Right forelimb (tissue), 1 donor: ENCODE measurements at places on chromosomes 12 and 14.

DNA sequence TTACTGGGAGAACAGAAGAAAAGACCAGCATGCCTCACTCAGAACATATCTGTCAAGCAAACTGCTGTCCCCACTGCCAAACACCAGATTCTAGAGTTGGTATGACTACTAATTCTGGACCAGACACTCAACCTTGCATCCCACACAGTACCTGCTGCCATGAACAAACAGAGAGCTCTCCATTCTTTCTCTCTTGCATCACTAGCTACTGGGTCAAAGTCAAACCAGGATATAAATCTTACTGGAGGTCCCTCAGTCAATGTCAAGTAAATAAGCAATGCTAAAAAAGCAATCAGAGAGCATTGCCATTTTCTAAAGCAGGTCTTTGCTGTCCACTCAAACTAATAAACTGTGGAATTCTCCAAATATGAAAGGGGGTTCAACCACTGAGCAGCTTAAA lies 452.4 kb upstream of the SEL1L start:
- no peak for DNase-seq

DNA sequence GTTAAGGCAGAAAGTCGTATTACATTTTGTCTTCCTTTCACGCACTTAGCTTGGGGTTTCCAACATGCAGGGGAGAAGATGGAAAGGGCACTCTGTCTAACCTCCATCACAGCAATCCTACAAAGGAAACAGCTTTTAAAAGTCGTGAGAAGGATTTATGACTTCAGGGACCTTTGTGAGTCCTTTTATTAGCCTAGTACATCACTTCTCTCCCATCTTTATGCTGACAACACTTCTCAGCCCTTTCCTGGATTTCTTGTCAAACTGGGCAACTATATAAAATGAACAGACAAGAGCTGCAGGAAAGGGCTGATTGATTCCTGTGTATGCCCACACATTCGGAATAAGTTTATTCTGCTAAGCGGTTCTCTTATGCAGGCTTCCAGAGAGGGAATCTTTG lies 159.0 kb downstream of the DERA start:
- no peak for DNase-seq

- peak; percentile 87 for DNase-seq
Measured at GRCh38 chr14:68788996-68789820, 3.7 kb downstream of the ZFP36L1 start.

DNA sequence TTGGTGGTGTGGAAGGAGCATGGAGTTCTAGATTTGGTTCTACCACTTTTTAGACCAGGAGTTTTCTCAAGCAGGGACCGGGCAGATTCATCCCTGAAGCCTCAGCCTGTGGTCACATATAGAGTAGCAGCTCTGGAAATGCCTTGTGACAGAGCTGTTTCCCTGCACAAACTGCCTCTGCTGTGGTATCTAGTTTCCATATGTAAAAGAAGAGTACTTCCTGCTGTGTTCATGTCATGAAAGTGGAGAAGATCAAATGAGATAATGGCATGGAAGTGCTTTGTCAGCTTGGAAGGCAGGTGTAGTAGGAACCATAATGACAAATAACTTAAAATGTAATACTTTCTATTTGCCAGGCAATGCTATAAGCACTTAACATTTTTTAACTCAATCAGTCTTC lies 26.1 kb downstream of the OTUB2 start:
- no peak for DNase-seq

GRCh38 chr14:103155010-103155409 lies 31.7 kb downstream of the TNFAIP2 start:
- DNase-seq, result no peak

DNA sequence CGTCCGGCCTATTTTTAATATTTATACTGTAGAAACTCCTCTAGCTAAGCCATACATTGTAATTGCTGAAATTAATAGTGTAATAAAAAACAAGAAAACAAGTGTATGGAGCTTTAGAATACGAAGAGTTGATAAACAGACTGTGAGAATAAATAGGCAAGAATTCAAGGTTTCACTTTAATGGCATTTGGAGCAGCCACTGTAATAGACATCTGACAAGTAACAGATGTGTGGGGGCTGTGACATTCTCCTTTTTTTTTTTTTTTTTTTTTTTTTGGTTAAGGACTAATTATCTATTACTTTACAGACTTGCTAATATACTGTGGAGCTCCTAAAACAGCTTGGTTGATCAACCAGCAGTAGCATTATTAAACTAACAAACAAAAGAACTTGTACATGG lies 42.1 kb upstream of the CFAP54 start:
- DNase-seq, result no peak

- no peak for DNase-seq
Measured at GRCh38 chr14:67500981-67501380, 12.5 kb upstream of the TMEM229B start.

DNA sequence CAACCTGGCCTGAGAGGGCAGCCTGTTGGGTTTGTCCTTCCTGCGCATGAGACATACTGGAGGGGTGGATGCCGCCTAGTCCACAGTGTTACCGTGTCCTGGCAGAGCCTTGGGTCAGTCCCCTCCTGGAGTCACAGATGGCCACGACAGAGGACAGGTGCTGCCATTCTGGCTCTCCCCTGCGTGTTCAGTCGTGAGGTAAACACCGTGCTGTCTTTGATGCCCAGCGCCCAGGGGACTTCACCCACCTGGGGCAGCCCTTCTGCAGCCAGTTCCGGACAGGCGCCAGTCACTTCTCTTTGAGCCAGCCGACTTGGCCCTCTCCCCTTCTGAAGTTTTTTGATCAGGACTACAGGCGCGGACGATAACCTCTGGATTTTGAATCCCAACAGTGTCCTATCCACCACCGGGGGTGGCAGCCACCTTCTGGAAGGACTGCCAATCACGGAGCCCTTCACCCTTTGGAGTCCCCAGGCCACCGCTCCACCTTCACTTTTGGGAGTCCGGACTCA lies 933.0 kb downstream of the DIO2 start:
- DNase-seq, result no peak

- no peak for DNase-seq
Measured at GRCh38 chr12:124994437-124994975, 1.1 kb downstream of the BRI3BP start.

- DNase-seq, result no peak
Measured at GRCh38 chr12:27814411-27814810, 34.4 kb upstream of the MANSC4 start.

GRCh38 chr12:8145754-8146441 lies 10.9 kb upstream of the ZNF705A start:
- DNase-seq, result peak; percentile 71

DNA sequence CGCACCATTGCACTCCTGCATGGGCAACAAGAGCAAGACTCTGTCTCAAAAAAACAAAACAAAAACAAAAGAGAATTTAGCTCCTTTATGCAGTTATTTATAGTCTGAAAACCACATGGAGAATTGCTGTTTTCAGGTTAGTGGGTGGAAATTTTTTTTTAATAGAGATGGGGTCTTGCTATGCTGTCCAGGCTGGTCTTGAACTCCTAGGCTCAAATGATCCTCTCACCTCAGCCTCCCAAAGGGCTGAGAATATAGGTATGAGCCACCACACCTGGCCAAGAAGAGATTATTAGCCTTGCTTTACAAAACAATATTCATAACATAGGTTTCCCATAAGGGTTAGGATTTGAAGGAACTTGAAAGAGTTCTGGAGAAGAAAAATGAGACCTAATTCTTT lies 12.1 kb upstream of the SRP54 start:
- no peak for DNase-seq

GRCh38 chr14:61461808-61462275 lies 140.5 kb downstream of the PRKCH start:
- DNase-seq, result no peak

DNA sequence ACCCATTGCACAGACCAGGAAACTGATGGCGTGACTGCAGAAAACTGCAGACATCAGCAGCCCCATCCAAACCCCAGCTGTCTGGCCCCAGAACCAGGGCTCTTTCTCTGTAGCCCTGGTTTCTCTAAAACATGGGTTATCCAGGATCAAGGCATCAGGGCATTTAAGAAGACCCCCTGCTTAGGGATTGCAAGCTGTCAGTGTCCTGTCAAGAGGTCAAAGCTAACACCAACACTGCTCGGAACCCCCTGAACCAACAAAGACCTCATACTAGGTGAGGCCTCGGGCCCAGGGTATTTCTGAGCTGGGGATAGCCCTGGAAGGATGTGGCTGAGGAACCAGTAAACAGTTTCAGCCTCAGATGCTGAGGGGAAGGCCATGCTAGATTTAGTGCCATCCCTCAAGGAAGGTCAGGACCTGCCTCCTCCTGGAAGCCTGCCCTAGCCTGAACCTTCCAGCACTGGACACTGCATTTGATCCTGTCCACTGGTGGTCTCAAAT lies 39.2 kb downstream of the BCL11B start:
- no peak for DNase-seq

- no peak for DNase-seq
Measured at GRCh38 chr12:120534703-120535655, 823 bp downstream of the RNF10 start.

GRCh38 chr12:26244503-26244902 lies 49.1 kb downstream of the SSPN start:
- DNase-seq, result no peak
